ENCODE measurements at places on chromosomes 3 and 15.

DNA sequence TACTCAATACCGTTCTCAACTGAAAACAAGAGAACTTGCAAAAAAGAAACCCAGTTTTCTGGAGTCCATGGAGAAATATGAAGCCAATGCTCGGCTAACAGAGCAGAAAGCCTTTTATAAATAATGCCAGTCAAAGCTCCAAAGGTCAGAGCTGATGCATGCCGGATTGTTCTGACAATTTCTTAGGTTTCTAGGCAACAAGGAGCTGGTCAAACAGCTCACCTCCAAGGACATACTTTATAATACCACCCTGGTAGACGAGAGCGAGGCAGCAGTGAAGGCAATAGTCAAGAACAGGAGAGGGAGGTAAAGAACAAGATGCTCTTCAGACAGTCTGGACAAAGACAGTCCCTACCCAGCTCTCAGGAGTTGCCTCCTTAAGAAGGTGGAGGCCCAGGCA is 111.1 kb downstream of the UBE3A start:
- no peak for DNase-seq

DNA sequence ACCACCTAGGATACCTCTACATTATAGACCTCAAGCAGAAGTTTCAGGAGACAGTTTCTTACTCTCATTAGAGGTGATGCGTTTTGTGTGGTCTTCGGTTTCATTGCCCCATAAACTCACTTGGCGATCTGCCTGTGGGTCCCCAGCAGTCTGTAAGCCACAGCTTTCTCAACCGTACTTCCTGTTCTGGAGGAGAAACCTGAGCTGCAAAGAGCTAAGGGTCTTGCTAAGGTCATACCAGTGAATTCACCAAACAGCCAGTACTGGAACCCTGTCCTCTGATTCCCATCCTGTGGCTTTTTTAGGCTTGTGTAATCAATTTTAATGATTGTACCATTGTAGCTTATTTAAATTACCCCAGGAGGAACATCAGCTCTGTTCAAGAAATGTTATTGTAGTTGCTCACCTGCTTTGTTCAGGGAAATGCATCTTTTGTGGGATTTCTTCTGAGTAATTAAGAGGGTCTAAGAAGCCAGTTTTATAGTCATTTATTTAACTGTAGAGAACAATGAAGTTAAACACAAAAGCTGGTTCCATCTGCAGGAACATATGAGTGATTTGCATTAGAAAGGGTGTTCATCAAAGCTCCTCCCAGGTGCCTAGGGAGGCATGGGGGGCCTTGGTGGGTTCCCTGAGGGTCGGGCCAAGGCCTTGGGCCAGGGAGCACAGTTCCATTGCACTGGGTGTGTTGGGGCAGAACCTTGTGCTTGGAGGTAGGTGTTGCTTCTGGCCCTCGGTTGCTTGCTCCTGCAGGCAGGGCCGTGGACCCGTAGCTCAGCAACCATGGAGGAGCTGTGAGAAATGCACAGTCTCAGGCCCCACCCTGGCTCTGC is 69.6 kb downstream of the APBA2 start:
- DNase-seq = no peak

DNA sequence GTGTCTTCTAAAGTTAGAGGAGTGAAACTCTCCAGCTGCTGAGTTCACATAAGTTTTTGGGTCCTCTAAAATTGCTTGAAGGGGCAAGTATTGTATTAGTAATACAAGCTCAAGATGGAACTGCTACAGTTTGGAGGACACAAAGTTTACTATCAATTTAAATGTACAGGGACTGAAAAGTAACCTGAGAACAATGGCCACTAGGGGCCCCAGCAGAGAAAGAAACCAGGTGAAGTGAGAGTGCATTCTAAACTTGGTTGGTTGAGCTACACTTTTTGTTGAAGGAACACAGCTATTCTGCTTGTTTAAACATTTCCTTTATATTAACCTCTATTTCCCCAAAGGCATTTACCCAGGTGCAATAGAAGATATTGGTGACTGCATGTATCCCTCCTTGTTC is 755.5 kb downstream of the GBE1 start:
- no peak for DNase-seq

DNA sequence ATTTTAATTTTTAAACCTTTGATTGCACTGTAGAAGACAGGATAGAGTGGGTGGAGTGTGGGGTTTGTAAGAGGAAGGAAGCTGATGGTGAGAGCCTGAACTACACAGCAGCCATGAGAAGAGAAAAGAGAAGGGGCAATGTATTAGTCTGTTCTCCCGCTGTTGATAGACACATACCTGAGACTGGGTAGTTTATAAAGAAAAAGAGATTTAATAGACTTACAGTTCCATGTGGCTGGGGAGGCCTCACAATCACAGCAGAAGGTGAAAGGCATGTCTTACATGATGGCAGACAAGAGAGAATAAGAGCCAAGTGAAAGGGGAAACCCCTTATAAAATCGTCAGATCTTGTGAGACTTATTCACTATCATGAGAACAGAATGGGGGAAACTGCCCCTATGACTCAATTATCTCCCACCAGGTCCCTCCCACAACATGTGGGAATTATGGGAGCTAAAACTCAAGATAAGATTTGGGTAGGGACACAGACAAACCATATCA is 37.3 kb downstream of the STARD5 start:
- DNase-seq = no peak

GRCh38 chr3:23455775-23456174 is 252.6 kb downstream of the UBE2E2 start:
- no peak for DNase-seq

GRCh38 chr3:31086698-31087097 is 192.2 kb upstream of the GADL1 start:
- no peak for DNase-seq

- no peak for DNase-seq
Measured at GRCh38 chr3:133300102-133300501, 99.8 kb upstream of the BFSP2 start.

- DNase-seq = no peak
Measured at GRCh38 chr15:38253351-38253781, 730 bp downstream of the SPRED1 start.

DNA sequence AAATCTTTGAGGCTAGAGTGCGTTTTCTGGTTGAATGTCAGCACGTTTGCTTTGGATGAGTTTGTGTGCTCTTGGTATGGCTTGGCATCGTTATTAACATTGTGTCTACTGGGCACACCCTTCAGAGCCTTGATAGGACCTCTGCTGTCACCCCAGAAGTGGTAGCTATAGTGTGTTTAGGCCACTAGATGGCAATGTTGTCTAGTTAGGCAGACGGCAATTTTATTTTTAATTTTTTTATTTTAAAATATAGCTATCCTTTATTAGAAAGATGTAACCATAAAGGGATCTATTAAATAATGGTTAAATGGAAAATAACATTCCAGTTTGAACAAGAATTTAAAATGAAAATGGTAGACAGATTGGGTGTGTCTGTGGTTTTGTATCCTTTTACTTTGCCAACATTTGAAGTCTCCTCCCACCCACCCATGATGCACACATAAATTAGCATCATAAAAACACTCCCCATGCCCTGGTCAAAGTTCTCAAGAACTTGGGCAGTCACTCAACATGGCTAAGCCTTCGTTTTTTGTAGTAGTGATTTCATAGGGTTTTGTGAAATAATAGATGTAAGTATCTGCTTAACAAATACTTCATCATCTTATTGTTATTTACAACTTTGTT is 200.7 kb downstream of the KCNH8 start:
- peak; percentile 5 for DNase-seq

- no peak for DNase-seq
Measured at GRCh38 chr3:158134363-158134762, 24.5 kb downstream of the RSRC1 start.

- no peak for DNase-seq
Measured at GRCh38 chr15:48516121-48516520, 129.4 kb downstream of the FBN1 start.

DNA sequence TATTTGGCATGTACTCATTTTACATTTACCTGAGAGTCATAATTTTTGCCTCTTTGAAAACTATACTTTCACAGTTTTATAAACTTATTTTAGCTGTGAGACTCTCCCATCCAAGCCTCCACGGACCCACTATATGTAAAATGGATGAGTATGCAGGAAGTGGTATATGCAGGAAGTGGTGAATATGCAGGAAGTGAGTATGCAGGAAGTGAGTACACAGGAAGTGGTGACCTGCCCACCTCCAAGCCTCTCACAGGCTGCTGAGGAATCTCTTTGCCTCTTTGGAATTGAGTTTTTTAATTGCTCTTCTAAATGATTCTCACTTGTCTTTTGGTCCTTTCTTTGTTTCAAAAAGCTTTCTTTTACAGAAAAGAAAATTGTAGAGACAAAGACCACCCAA is 85.2 kb downstream of the KBTBD8 start:
- DNase-seq = peak; percentile 28

DNA sequence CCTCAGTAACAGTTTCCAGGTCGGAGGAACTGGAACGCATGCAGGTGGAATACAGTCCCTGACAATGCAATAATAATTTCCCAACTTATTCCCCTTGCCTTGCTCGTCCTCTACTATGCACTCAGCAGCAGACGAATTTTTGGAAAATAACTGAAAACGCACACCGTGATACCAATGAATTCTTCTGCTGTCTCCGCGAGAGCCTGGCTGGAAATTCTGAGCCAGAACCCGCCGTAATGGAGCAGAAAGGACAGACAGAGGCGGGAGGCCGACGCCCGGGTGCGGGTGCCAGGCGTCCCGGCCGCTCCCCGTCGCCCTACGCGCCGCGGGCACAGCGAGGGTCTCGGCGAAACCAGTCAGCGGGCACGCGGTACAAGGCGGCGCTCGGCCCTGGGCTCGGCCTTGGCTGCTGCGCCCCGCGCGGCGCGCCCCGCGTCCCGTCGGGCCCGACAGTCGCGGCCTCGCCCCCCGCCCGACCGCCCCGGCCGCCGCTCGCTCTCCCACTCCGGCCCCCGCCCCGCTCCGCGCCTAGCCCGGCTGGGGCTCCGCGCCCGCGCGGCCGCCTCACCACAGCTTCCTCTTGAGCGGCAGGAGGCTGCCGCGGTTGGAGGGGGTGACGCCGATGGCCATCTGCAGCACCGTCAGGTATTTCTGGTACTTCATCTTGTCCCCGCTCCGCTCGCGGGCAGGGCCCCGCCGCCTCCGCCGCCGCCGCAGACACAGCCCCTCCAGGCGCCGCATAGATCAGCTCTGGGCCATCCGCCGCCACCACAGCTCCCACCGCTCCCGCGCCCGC is 114.5 kb upstream of the GOLGA8J start:
- DNase-seq = no peak

GRCh38 chr3:146077181-146077580 is 83.8 kb downstream of the PLOD2 start:
- no peak for DNase-seq

- no peak for DNase-seq
Measured at GRCh38 chr3:98966862-98967546, 65.5 kb upstream of the DCBLD2 start.

DNA sequence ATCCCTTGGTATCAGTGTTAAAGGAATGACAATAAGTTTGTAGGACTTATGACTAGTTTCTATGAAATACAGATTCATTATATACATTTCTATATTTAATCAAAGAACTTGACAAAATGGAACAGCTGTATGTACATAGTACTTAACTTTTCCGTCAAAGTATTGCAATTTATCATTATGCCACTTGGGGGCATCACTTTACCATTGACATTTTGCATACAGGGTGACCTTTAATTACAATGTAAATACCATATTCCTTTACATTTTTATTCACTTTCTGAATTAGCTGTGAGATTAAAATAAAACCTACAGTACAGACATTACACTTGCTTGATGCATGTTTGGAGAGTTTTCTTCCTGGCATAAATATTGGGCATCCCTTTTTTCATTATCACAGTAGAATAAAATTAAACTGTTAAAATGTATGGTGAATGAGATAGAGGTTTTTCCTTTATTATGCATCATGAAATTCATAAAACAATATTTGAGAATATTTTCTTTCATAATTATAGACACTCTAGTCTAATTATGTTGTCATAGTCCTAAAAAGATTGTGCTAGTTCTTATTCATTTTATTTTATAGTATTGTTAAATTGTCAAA is 6.9 kb downstream of the NEK11 start:
- no peak for DNase-seq

DNA sequence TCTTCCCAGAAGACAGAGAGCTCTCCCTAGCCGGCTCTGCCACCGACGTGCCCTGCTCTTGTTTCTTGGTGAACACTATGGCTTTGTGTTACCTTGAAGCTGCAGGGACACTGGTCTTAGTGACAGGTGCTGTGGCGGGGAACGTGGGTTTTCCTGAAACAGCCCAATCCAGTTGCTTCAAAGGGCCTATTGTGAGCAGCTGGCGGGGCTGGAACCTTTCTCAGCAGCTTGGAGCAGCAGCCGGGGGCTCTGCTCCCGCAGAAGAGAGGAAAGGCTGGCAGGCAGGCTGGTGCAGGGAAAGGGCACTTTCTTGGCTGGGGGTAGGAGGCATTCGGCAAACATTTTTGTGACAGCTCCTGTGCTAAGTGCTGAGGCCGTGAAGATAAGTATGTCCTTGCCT is 12.8 kb downstream of the MYZAP start:
- no peak for DNase-seq

GRCh38 chr3:39506863-39507262 is 39.4 kb downstream of the MOBP start:
- no peak for DNase-seq

GRCh38 chr15:92596623-92597022 is 59.0 kb downstream of the FAM174B start:
- no peak for DNase-seq

DNA sequence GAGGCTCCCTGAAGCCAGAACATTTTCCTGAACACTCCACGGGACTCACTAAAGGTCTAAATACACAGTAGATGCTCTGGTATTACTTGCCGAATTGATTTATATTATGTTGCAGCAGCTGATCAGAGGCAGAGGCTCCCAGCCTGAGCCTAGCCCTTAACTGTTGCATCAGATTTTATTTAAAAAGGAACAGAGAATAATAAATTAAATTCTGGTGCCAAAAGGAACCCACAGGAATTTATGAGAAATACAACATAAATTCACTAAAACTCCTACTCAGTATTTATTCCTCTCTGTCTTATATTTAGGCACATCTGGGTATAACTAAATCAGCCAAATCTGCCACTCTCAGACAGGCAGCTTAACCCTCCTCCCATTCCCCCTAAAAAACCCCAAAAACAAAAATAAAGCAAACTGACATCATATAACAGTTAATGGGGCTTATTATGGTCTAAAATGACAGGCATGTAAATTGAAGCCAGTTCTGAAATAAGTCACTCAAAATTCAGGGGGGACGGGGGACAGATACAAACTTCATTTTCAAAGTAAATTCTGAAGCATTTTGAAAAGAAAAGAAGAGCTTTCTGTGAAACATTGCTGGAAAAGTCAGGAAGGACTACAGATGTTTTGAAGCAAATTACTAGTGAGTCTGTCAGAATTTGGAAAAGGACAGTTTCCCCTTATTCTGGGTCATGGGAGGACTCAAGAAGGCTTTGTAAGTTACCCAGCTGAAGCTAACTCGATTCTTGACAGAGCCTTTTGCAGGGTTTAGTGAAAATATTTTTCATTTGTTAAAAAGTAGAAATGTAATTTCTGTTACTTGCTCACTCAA is 53.8 kb upstream of the CORO2B start:
- DNase-seq = no peak

GRCh38 chr3:8516047-8516661 is 14.5 kb downstream of the LMCD1 start:
- no peak for DNase-seq

- no peak for DNase-seq
Measured at GRCh38 chr3:183502237-183503181, 53.0 kb downstream of the KLHL6 start.

Data from activated CD4-positive, alpha-beta T cell treated with anti-CD3 and anti-CD28 coated beads, Interleukin-2, amount 50 U/mL, for 48 hours (primary cell).